ENCODE measurements at places on chromosomes 4 and X.

DNA sequence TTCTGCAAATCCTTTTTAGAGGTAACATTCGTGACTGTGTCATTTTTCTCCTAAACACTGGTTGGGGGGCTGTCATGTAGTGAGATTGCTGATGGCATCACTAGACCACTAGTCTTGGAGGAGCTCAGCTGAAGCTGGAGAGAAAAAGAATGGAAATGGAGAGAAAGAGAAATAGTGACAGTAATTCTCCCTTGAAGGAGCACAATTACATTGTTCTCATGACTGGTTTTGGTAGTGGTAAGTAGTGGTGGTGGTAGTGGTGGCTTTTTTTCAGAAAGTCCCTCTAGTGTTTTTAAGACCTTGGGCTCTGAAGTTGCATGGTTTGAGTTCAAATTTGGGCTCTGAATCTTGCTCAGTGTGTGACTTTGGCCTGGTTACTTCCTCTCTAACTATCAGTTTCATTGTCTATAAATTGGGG lies 99.8 kb downstream of the LARP7 start:
- DNase-seq, result no peak

GRCh38 chr4:128281354-128281753 lies 6.3 kb downstream of the PGRMC2 start:
- no peak for DNase-seq

GRCh38 chr4:37908488-37909331 lies 17.8 kb downstream of the TBC1D1 start:
- DNase-seq, result no peak

- no peak for DNase-seq
Observed at GRCh38 chrX:45669715-45670340, 469.2 kb upstream of the DIPK2B start.

GRCh38 chrX:107452581-107452980 lies 3.1 kb downstream of the FRMPD3 start:
- DNase-seq, result no peak

- no peak for DNase-seq
Observed at GRCh38 chrX:4708970-4709760, 995.7 kb upstream of the PRKX start.

DNA sequence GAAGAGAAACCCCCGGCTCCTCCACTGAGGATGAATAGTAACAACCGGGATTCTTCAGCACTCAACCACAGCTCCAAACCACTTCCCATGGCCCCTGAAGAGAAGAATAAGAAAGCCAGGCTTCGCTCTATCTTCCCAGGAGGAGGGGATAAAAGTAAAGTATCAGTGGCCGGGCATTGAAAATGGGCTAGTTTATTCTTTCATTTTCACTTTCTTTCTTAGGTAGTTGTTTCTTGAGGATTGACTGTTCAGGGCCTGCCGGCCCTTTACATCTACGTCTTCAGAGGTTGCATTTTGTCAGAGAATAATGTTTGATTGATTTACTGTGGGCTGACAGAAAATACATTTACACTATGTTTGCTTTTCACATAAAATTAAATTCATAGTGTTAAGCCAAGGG lies 27.1 kb downstream of the PAK3 start:
- DNase-seq, result no peak

- DNase-seq, result no peak
Observed at GRCh38 chrX:68941385-68941952, 112.6 kb downstream of the EFNB1 start.

DNA sequence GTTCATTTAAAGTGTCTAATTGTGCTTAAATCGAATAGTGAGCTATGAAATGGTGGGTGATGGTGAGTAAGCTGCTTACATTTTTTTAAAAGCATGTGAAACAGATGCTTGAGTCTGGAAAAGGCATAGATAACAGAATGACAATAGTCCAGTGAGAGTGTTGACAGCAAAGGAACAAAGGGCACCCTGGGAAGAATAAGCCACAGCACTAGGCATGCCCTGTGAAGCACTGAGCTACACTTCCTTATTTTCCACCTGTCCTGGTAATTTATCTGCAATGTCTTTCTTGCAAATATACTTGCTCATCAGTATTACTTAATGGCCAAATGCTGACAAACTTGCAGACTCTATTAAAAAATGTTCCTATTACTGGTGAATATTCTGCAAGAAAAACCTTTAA lies 168.7 kb downstream of the PRDM5 start:
- peak; percentile 20 for DNase-seq
